ENCODE measurements at places on chromosomes 6 and 20. TPM values are rescaled to one million over a fixed set of nuclear protein-coding genes. Genes with fewer than 3 reads are reported as not detected.

CALHM6 gene
- 4.4 TPM for total RNA-seq

TGIF2 gene
- total RNA-seq: 11.0 TPM

TRIM38 gene
- total RNA-seq: 12.1 TPM

RPP21 gene
- 64.5 TPM for total RNA-seq

APCDD1L gene
- 0.06 TPM for total RNA-seq

VPS52 gene
- total RNA-seq: 61.9 TPM

TSPYL1 gene
- 234 TPM for total RNA-seq

SCRT2 gene
- total RNA-seq: not detected

AHI1 gene
- 37.7 TPM for total RNA-seq

SLC2A10 gene
- total RNA-seq: 12.2 TPM

ADGRF1 gene
- total RNA-seq: not detected

ARMH2 gene
- not detected for total RNA-seq

MCHR2 gene
- not detected for total RNA-seq

MYLK4 gene
- 0.84 TPM for total RNA-seq

CTNNBL1 gene
- total RNA-seq: 43.6 TPM

THBD gene
- 22.7 TPM for total RNA-seq

DNAAF9 gene
- 14.9 TPM for total RNA-seq

TXLNB gene
- total RNA-seq: 2.3 TPM

MYBL2 gene
- total RNA-seq: 1.6 TPM

OR2H1 gene
- total RNA-seq: not detected

RAB44 gene
- not detected for total RNA-seq

PAK5 gene
- total RNA-seq: 8.8 TPM

BPIFB2 gene
- 0.15 TPM for total RNA-seq

BTN1A1 gene
- total RNA-seq: not detected

DPM1 gene
- total RNA-seq: 61.5 TPM

OR2H2 gene
- total RNA-seq: not detected

GSTA3 gene
- 21.7 TPM for total RNA-seq

MMS22L gene
- 7.4 TPM for total RNA-seq

IPCEF1 gene
- 0.72 TPM for total RNA-seq

GRIK2 gene
- 0.39 TPM for total RNA-seq

ANKRD66 gene
- not detected for total RNA-seq

MUCL3 gene
- not detected for total RNA-seq

RNF182 gene
- 0.69 TPM for total RNA-seq

BPI gene
- total RNA-seq: 0.74 TPM

EPB41L1 gene
- total RNA-seq: 813 TPM

RFX6 gene
- total RNA-seq: not detected

C20orf96 gene
- total RNA-seq: 20.2 TPM

ZFP57 gene
- total RNA-seq: 0.96 TPM

NKAIN4 gene
- total RNA-seq: not detected

PRND gene
- not detected for total RNA-seq

DACT2 gene
- 1.9 TPM for total RNA-seq
